ENCODE measurements at places on chromosomes 3 and 15. TPM values are rescaled to one million over a fixed set of nuclear protein-coding genes. Genes with fewer than 3 reads are reported as not detected.
A peak's percentile ranks its signal among the peaks of the same experiment; 100 is the strongest.

GRCh38 chr15:52206446-52206845 lies 15.3 kb upstream of the GNB5 start:
- no peaks in the 10 kb centered on the region for H3K4me1 ChIP-seq
- no peak overlapping the region for H3K4me3 ChIP-seq
- no peaks in the 10 kb centered on the region for H3K27me3 ChIP-seq
- DNase-seq: no peak

- no peak for DNase-seq
- H3K27ac ChIP-seq: no peak overlapping the region
- no peaks in the 10 kb centered on the region for H3K4me1 ChIP-seq
Measured at GRCh38 chr3:13282358-13282985, 137.7 kb downstream of the NUP210 start.

- no peaks in the 10 kb centered on the region for H3K27me3 ChIP-seq
- H3K27ac ChIP-seq: peak overlapping the region; percentile 24
- peak; percentile 67 for DNase-seq
- H3K36me3 ChIP-seq: no peaks in the 10 kb centered on the region
- H3K4me3 ChIP-seq: no peak overlapping the region
- H3K4me1 ChIP-seq: peaks cover 7% of the 10 kb centered on the region
Measured at GRCh38 chr3:71585887-71586809, 2.6 kb upstream of the FOXP1 start.

GRCh38 chr3:164113371-164114332 lies 964.6 kb downstream of the SI start:
- H3K27ac ChIP-seq: no peak overlapping the region
- no peak for DNase-seq
- H3K27me3 ChIP-seq: no peaks in the 10 kb centered on the region
- H3K4me3 ChIP-seq: no peak overlapping the region

GRCh38 chr3:77149382-77149781 lies 109.5 kb downstream of the ROBO2 start:
- H3K36me3 ChIP-seq: no peaks in the 10 kb centered on the region
- H3K27ac ChIP-seq: no peak overlapping the region
- no peaks in the 10 kb centered on the region for H3K27me3 ChIP-seq
- peak overlapping the region; percentile 10 for H3K4me3 ChIP-seq

GRCh38 chr3:47410801-47411646 lies 30.2 kb downstream of the PTPN23 start:
- H3K27me3 ChIP-seq: no peaks in the 10 kb centered on the region
- no peak overlapping the region for H3K27ac ChIP-seq
- DNase-seq: no peak

DNA sequence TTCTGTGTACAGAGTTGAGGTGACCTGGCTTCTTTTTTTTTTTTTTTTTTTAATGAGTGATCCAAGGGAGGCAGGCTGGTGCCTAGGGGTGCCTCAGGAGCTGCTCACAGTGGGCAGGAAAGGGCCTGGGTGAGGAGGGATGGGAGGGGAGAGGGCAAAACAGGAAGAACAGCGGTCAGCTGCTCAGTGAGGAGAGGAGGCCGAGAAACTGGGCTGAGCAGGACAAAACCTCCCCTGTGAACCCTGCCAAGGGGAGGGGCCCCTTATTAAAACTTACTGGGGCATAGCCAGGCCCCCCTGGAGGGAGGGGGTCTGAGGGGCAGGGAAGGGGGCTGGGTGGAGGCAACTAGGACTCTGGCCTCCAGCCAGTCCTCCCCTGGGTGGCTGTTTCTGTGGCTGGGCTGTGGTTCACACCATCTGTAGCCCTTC lies 3.5 kb downstream of the PLEKHO2 start:
- H3K36me3 ChIP-seq: peaks cover under 1% of the 10 kb centered on the region
- no peak for DNase-seq
- peak overlapping the region; percentile 40 for H3K27ac ChIP-seq
- H3K4me1 ChIP-seq: peaks cover 39% of the 10 kb centered on the region
- H3K4me3 ChIP-seq: peak overlapping the region; percentile 55

GRCh38 chr3:169146866-169147237 lies 516.7 kb downstream of the MECOM start:
- no peak overlapping the region for H3K27ac ChIP-seq
- no peak overlapping the region for H3K4me3 ChIP-seq
- H3K27me3 ChIP-seq: peaks cover 5% of the 10 kb centered on the region
- H3K4me1 ChIP-seq: peaks cover 7% of the 10 kb centered on the region
- H3K36me3 ChIP-seq: no peaks in the 10 kb centered on the region

- DNase-seq: no peak
- H3K36me3 ChIP-seq: no peaks in the 10 kb centered on the region
- H3K4me1 ChIP-seq: no peaks in the 10 kb centered on the region
- no peaks in the 10 kb centered on the region for H3K27me3 ChIP-seq
- H3K4me3 ChIP-seq: no peak overlapping the region
Measured at GRCh38 chr3:31086698-31087097, 192.2 kb upstream of the GADL1 start.

DNA sequence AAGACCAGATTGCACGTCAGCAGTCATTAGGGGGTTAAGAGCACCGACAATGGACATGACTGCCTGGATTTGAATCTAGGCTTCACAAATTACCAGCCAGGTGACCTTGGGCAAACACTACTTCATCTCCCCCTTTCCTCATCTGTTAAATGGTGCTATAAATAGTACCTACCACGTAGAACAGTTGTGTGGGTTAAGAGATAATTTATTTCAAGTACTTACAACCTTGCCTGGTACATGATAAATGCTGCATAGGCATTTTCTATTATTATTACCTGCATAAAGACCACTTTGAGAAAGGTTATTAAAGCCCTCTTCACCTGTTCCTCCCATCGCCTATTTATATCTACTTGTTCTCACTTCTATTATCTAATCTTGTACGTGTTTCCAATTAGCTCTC lies 64.7 kb downstream of the BTD start:
- H3K4me1 ChIP-seq: peaks cover 15% of the 10 kb centered on the region
- no peak overlapping the region for H3K27ac ChIP-seq
- DNase-seq: no peak

GRCh38 chr3:10383850-10384248 lies 62.9 kb upstream of the SEC13 start:
- no peaks in the 10 kb centered on the region for H3K36me3 ChIP-seq
- peaks cover 13% of the 10 kb centered on the region for H3K4me1 ChIP-seq
- no peak overlapping the region for H3K4me3 ChIP-seq
- no peak overlapping the region for H3K27ac ChIP-seq
- DNase-seq: no peak

DNA sequence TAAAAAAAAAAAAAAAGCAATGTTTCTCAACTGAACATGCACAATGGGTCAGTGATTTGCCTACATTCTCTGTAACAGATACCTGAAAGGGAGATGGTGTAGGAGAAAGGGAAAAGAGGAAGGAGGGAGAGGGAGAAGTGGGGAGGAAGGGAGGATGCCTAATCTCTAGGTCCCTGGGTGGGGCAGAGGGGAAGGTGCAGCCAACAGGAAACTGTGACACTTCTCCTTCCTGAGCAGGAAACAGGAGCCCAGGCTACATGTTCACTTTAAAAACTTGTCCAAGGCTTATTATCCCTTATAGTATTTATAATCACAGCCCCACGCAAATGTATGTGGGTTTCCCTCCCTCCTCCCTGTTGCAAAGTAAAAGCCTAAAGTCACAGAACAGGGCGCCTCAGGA lies 137.9 kb downstream of the MINAR1 start:
- no peak overlapping the region for H3K4me3 ChIP-seq
- DNase-seq: no peak
- H3K36me3 ChIP-seq: no peaks in the 10 kb centered on the region
- H3K4me1 ChIP-seq: no peaks in the 10 kb centered on the region
- H3K27me3 ChIP-seq: no peaks in the 10 kb centered on the region
- H3K27ac ChIP-seq: no peak overlapping the region

DNA sequence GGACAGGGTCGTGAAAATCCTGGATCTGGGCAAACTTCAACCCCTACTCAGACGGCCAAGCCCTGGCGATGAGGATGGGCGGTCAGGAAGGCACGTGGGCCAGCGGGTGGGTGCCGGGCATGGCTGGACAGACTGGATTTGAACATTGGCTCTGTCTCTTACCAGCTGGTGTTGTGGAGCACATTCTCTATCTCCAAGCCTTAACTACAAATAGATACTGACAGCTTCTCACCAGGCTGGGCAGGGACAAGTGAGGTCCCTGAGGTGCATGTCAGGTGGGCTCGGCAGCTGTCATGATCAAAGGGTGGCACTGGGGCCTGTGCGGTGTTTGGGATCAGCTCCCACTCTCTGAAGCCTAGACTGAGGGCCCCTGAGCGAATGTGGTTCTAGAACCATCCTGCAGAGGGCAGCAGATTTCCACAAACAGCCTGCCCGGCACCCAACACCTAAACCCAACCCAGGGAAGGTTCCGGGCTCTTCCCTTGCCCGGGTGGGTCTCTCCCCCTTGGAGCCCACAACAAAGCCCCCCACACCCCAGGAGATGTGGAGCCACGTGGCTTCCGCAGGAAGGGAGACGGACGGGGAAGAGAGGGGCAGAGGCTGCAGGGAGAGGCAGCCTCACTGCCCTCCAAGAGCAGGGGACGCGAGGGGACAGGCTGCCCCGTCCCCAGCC lies 58.4 kb downstream of the RGMA start:
- peaks cover 11% of the 10 kb centered on the region for H3K4me1 ChIP-seq
- H3K4me3 ChIP-seq: no peak overlapping the region
- no peak overlapping the region for H3K27ac ChIP-seq
- H3K36me3 ChIP-seq: peaks cover 12% of the 10 kb centered on the region

DNA sequence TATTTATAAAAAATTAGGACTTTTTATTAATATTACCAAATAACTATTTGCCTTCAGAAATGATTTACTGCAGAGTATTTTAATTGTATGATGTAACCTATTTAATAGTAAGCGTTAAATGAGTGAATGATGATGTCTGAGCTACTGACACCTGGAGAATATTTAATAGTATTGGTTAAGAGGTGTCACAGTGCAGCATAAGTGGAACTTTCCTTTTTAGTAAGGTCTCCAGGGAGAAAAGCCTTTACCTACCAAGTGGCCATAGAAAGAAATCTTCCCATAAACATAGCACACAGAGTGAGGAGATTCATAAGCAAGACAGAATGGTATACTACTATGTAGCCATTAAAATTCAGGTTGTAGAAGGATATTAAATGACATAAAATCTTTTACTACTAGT lies 441.7 kb downstream of the TBL1XR1 start:
- H3K4me1 ChIP-seq: no peaks in the 10 kb centered on the region
- no peak for DNase-seq
- H3K36me3 ChIP-seq: no peaks in the 10 kb centered on the region
- H3K27me3 ChIP-seq: no peaks in the 10 kb centered on the region
- H3K27ac ChIP-seq: no peak overlapping the region

GRCh38 chr3:119085070-119085439 lies 50.4 kb upstream of the IGSF11 start:
- H3K4me1 ChIP-seq: no peaks in the 10 kb centered on the region
- no peak overlapping the region for H3K4me3 ChIP-seq
- no peak overlapping the region for H3K27ac ChIP-seq
- H3K36me3 ChIP-seq: no peaks in the 10 kb centered on the region

ROBO1 gene
- not detected for total RNA-seq

CA12 gene
- total RNA-seq: not detected

ST3GAL6 gene
- total RNA-seq: 0.62 TPM

FSTL1 gene
- total RNA-seq: 0.20 TPM

SLC28A1 gene
- not detected for total RNA-seq

CLDN11 gene
- total RNA-seq: not detected

ARPIN gene
- not detected for total RNA-seq

LRTM1 gene
- total RNA-seq: not detected
